ENCODE measurements at places on chromosomes 6 and 20.

DNA sequence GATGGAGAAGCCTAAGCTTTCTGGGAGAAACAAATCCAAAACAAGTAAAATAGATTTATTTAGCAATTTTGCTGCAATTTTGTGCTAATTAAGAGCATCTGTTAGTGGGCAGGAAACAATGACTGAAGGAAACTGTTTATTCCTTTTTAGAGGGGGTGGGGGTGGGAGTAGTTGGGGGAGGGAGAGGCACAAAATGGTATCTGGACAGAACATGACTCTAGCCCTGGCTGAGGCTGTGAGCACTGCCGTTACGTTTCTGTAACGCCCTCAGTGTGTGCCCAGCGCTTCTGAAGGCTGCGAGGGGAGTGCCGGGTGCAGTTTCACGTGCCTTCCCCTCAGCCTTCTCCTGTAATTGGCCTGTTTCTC, 28.8 kb downstream of the METTL24 start:
- DNase-seq = no peak

DNA sequence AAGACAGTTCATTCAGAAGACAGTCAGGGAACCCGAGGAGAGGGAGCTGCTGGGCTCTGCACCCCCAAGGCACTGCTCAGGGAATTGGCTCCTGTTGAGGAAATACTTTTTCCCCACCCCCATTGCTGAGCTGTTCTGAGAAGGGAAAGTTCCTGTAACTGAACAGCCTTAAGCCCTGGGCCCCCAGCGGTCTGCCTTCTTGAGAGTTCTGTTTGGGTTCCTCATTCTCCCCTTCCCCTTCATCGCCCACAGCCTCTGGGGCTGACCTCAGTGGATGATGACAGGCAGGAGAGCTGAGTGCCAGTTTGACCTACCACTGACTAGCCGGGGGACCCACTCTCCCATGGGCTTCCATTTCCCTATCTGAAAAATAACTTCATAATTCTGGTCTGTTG, 10.7 kb downstream of the HCK start:
- no peak for DNase-seq

- peak; percentile 87 for DNase-seq
These were observed 42.6 kb downstream of the DSTN start for GRCh38 chr20:17612287-17612991.

- DNase-seq = no peak
These were observed 120.2 kb upstream of the RAB32 start for GRCh38 chr6:146423452-146423851.

GRCh38 chr6:160899671-160900430, 91.7 kb upstream of the MAP3K4 start:
- DNase-seq = no peak

DNA sequence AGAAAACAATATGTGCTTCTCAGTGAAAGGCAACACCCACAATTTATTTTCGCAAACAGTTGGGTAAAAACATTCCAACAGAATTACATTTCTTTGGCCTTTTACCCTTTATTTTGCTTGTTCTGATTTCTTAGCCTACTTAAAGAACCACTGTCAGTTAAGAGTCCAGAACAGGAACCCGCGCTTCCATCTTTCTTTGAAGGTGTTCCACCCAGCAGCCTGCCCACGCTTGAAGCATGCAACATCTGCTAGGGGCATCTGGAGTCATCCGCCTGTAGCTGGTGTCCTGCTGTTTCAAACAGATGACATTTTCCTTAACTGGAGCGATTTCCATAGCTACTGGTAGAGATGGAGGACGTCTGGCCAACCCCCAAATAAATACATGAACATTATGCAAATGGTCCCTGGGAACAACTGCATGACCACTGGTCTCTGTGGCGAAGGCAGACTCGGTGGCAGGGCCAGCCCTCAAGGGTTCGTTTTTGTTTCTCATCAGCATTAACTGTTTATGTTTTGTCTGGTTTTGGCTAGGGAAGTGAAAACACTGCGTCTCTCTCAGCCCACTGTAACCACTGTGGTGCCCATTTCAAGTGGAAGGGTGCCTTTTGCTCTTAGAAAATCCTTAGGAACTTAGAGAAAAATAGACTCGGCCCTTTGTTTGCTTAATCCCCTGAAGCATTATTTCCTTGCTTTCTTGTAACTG, 51.6 kb downstream of the LAMA4 start:
- DNase-seq = peak; percentile 85

- DNase-seq = no peak
These were observed 2.7 kb upstream of the MAFB start for GRCh38 chr20:40691566-40692239.

DNA sequence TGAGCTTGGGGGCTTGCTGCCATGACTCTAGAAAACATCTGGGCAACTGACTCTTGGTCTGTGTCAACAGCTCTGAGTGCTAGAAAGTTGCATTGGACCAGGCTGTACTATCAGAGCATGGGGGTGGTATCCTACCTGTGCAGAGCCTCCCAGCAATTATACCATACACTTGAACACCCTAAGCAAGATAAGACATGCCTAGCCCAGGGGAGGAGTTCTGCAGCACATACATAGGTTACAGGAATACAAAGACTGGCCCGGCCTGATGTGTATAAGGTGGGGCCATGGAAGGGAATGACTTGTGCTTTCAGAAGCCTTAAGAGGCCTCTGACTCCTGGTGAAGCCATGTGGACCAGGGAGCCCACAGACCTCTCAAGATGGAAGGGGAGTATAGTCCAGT, 11.4 kb upstream of the MOCS1 start:
- DNase-seq = no peak

DNA sequence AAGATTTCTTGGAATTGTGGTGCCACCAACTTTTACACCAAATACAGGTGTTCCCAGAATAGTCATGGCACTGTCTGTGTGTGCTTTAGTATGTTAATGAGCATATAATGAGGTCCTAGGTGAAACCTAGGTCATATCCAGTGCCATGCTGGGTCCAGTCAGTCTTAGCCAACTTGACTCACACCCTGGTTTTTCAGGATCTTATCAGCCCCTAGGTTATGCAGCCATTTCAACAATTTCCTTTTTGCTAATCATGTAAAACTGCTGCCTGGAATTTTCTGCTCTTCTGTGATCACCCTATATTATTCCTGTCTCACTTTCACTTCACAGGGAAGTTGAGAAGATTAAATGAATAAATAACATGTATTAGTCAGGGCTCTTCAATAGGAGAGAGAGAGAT, 23.7 kb downstream of the SDHAF4 start:
- no peak for DNase-seq

- DNase-seq = no peak
These were observed 43.3 kb downstream of the SULF2 start for GRCh38 chr20:47741669-47742608.

DNA sequence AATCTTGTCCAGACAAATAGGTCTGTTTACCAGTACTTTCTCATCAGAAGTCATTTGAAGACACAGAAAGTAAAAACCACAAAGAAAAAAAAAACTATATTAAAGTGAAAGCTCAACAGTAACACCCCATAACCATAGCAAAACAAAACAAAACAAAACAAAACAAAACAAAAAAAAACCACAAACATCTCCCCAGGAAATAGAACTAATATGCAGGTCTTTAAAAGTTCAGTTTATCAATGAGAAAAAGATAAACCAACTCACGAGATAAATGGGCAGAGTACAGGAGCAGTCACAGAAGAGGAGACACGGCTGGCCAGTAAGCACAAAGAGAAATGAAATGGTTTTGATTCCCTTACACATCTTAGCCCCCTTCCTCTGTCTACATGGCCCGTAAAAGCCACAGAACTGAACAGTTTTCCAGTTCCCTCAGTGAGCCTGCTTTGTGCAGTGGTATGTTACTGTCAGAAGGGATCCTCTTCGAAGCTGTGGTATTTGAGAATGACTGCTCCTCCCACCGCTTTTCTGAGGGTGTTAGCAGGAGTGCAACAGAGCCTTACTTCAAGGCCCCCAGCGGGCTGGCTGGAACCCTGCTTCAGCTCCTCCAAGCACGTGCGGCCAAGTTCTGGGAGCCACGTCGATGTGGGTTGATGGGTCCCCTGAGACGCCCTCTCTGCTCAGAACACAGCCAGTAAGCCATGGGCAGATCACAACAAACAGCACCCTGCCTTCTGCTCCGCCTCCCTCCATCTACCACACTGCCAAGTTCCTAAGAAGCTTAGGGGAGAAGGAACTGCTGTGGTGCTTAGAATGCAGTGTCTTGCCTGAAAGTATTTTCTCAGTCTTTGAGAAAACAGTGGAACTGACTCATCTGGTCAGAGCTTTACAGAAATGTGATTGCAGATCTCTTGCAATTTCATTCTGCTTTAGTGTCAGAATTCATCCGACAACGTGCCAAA, 14.0 kb downstream of the UST start:
- DNase-seq = peak; percentile 97

DNA sequence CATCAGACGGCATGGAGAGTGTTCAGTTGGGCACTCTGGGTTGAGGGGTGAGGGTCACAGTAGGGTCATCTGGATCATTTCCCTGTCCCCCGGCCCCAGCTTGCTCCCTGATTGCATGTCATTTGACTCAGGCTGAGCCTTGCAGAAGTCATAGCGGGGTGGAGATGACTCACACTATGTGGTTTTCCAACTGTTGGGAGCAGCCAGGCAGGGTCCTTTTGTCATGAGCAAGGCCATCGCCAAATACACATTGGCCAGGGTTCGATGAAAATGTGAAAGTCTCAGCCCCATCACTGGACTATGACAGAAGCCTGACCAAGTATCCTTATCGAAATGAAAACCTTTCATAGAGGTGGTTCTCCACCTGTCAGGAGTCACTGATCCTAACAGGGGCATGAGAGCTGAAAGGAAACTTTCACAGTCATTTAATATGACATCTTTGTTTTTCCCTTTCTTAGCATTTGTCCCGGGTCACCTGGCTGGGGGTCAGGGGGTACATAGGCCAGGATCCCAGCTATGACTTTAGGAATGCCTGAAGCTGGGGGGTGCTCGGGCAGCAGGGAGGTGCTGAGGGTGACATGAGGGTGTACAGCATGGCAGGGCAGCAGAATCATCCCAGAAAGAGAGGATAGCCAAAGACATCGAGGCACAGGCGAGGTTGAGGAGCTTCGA, 70.2 kb upstream of the CD93 start:
- DNase-seq = peak; percentile 64

- no peak for DNase-seq
These were observed 1.0 kb downstream of the CLIC5 start for GRCh38 chr6:46014511-46015118.

DNA sequence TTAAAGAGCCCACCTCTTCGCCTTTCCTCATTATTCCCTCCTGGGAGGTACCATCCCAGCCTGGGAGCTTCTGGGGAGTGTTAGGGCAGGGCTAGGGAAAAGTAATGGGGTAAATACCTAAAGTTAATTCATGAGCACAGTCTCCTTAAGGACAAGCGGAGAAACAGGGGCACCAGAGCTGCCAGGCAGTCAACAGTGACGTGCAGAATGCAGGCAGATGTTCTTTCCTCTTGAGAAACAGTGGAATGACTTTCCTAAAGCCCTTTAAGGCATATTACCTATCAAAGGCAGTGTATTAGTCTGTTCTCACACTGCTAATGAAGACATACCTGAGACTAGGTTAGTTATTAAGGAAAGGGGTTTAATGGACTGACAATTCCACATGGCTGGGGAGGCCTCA, 76.3 kb downstream of the RNF144B start:
- no peak for DNase-seq

DNA sequence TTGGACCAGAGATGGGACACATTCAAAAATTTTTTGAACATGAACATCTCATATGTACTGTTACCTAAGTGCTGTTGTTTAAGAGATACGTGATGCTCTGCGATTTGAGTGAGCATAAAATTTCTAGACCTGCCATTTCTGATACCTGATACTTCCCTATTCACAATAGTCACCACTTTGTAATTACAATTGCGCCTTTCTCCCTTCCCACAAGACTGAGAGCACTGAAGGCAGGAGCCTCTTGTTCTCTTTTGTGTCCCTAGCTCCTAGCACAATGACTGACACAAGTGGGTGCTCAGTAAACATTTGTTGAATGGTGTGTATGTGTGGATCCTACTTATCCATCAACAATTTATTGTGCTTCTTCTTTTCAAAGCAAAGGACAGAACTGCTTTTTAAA, 92.8 kb upstream of the TMEM30A start:
- DNase-seq = no peak

DNA sequence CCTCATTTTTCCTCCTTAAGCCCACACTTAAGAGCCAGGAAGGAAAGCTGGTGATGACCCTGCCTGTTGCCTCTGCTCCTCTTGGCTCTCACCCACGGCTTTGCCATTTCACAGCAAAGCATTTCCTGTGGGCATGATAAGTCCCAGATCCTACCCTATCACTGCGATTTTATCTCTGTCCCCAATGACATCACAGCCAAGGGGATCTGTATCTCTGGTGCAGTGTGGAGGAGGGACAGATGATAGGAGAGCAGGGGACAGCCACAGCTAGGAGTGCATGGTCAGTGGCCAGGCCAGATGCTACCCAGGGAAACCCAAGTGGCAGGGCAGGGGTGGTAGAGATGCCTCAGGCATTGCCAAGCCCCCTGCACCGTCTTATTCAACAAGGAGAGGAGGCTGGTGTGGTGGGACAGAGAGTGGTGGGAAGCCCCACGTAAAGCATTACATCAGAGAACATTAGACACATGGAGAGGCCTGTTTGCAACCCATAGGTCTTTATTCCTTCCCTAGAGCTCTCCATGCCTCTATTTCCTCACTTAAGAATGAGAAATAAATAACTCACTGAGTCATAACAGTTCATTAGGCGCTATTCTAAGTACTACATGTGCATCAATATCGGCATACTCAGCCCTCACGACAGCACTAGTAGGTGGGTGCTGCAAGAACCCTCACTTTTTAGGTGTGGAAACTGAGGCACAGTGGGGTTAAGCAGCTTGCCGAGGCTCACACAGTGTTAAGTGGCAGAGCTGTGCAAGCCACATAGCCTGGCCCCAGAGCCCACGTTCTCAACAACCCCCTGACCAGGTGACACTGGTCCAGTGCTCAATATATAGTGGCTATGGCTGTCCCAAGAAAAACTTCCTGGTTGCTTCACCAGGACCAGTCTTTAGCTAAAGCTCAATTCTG, 4.6 kb downstream of the TFEB start:
- no peak for DNase-seq

DNA sequence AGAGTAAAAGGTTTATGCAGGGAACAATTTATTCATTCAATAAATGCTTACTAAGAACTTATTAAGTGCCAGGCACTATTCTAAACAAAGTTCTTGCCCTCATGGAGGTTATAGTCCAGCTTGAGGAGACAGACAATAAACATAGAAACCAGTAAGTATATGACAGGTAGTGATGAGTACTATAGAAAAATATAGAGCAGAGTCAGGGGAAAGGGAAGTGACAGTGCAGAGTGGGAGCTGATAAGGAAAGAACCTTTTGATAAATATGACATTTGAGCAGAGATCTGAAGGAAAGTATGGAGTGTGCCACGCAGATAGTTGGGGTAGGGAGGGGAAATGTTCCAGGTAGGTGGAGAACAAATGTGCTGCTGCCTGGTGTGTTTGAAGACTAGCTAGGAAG, 12.1 kb downstream of the ACSS2 start:
- no peak for DNase-seq

DNA sequence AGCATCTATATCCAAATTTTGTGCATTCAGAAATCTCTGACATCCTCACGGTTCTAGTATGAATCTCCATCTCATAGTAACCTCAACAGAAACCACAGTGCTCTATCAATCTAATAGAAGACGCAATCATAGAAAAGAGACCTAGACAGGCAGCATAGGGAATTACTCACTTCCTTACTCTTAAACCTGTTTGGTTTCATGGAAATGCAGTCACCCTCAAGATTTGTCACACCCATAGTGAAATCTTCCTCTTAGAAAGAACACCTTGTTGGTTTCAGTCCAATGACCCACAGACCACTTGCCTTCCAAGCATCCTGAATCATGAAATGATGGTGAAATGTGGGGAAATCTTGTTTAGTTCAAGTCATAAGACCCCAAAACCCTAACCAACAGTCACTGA, 166.1 kb upstream of the PRDM1 start:
- no peak for DNase-seq

All from choroid plexus epithelial cell (primary cell).